ENCODE measurements at places on chromosomes 1 and 21. TPM values are rescaled to one million over a fixed set of nuclear protein-coding genes. Genes with fewer than 3 reads are reported as not detected.
A peak's percentile ranks its signal among the peaks of the same experiment; 100 is the strongest.

DNA sequence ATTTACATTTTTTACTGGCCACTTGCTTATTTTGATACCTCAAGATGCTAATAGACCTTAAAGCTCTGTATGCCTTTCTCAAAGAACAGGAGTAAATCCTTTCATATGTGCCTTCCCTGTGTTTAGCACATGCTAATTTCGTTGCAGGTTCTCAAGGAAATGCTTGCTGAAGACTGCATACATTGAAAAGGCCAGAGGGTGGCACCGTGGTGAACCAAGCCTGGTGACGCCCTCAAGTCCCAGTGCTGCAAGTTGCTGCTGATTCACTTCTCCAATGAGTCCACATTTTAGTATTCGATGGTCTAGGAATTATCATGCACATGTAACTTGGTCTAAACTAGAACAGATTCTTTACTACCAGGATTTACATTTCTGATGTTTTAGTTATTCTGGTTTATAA lies 94.1 kb downstream of the CLDN17 start:
- no peak for DNase-seq

ZNF648 gene
- not detected for polyA plus RNA-seq

GRCh38 chr1:85461216-85461918 lies 3.6 kb downstream of the DDAH1 start:
- DNase-seq = no peak

DNA sequence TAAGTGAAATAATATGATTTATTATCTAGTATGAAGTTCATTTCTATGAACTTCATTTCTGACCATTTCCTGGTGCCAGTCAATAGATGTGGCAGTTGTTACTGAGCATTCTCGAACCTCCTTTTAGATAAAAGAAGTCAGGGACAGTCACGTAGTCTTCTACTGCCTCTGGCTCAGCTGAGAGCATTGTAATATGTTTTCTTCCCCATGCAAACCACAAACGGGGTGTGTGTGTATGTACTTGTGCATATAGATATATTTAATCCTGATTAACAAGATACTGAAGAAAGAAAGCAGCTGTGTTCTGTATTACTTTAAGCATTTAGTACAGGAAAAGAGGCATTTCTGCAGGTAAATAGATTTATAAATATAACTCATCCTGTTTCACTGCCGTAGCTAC lies 21.6 kb downstream of the ZNF684 start:
- no peak for DNase-seq

GRCh38 chr1:245205396-245205795 lies 50.6 kb downstream of the KIF26B start:
- no peak for DNase-seq

GRCh38 chr1:119139857-119140176 lies 636 bp downstream of the WARS2 start:
- no peak for DNase-seq

- DNase-seq = no peak
Observed at GRCh38 chr1:2255420-2256369, 27.6 kb downstream of the SKI start.

B3GALT2 gene
- 13.3 TPM for polyA plus RNA-seq

SFN gene
- 1.1 TPM for polyA plus RNA-seq

GRCh38 chr1:61534847-61535246 lies 190.1 kb downstream of the TM2D1 start:
- DNase-seq = no peak

GRCh38 chr1:234315588-234315987 lies 57.7 kb upstream of the COA6 start:
- no peak for DNase-seq

AADACL3 gene
- polyA plus RNA-seq = not detected

- no peak for DNase-seq
Observed at GRCh38 chr1:204520834-204521709, 4.9 kb downstream of the MDM4 start.

DNA sequence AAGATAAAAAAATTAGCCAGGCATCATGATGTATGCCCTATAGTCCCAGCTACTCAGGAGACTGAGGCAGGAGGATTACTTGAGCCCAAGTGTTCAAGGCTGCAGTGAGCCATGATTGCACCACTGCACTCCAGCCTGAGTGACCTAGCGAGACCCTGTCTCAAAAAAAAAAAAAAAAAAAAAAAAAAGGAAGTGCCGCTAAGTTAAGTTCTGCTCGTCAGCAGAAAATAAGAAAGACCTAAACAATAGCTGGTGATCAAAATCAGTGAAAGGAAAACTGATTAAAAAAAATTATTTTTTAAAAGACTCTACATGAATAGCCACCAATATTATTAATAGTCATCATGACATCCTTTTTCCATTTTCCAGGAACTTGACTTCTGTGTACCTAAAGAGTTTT lies 44.2 kb upstream of the MTR start:
- no peak for DNase-seq

DNA sequence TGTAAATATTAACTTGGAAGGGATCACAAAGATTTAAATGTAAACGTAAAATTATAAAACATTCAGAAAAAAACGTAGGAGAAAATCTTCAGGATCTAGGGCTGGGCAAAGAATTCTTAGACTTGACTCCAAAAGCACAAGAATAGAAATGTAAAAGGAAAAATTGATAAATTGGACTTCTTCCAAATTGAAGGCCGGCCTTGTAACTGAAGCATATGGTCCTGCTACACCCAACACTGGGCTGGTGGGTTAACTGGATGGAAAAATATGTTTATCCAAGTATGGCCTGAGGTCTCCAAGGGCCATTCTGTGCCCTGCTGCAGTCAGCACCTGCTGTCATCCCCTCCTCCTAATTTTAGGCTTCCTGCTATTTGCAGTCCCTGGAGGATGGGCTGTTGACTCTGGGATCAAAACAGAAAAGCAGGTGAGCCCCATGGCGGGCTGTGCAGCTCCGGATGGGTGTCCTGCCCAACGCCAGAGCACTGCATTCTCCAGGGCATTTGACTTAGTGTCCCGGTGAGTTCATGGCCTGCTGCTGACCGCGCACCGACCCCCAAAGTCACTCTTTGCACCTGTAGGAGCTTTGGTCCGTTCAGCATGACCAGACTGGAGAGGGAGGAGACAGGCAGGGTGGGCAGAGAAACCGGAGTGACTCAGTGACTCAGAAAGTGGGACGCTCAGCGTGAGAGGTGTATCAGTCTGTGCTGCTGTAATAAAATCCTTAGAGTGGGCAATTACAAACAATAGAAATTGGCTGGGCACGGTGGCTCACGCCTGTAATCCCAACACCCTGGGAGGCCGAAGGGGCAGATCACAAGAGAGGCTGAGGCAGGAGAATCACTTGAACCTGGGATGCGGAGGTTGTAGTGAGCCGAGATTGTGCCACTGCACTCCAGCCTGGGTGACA lies 6.1 kb upstream of the AIRE start:
- DNase-seq = no peak

- DNase-seq = no peak
Observed at GRCh38 chr1:49208712-49209111, 432.0 kb upstream of the BEND5 start.

GRCh38 chr21:31614705-31615104 lies 44.8 kb upstream of the SOD1 start:
- no peak for DNase-seq

GRCh38 chr1:67749263-67749843 lies 64.4 kb downstream of the GADD45A start:
- DNase-seq = no peak

DNA sequence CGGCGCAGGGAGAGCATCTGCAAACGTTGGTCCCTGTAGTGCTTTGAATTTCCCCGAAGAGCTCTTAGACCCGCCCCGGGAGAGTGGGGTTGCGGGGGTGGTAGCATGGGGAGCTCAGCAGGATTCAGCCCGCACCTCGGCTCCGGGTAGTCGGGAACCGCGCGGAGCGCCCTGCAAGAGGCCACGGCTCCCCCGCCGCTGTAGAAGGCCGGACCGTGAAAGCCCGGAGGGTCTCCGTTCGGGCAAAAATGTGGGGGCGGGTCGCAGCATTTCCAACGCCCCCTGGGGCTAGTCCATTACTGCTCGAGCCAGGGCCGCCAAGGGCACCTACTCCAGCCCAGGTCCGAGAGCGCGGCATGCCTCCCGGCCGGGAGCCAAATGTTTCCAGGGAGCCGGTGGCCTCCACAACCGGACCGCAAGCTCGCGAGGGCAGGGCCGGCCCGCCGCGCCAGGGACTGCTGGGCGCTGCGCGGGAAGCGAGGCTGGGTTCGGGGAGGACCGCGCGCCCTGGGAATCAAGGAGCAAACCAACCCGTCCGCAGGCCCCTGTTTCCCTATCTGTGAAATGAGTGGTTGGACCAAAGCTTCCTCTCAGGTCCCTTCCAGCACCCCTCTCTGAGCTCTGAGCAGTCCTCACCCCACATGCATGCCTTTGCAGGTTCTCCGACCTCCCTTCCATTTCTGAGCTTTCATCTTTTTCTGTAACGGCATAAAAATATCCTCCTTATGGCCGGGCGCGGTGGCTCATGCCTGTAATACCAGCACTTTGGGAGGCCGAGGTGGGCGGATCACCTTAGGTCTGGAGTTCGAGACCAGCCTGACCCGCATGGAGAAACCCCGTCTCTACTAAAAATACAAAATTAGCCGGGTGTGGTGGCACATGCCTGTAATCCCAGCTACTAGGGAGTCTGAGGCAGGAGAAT lies 775 bp upstream of the TMEM63A start:
- DNase-seq = peak; percentile 55

DNA sequence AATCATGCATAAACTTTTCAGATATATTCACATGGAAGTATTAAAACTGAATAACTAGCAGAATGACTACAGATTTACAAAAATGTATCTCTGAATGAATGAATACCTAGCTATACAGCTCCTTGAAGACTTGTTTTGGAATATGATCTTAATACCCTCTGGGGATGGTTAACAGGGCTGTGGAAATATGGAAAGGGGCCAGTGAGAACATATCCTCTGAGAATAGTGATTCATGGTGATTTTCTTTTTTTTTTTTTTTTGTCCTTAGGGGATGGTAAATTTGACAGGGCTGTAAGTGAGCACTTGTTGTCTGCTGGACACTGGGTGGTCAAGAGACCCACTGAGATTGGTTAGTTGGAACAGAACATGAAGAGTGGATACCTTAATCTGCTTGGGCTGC lies 80.7 kb upstream of the HP1BP3 start:
- DNase-seq = no peak

TMEM79 gene
- 5.0 TPM for polyA plus RNA-seq

GRCh38 chr1:71364236-71364635 lies 283.4 kb upstream of the ZRANB2 start:
- no peak for DNase-seq

- peak; percentile 81 for DNase-seq
Observed at GRCh38 chr1:61079296-61079897, 3.0 kb upstream of the NFIA start.

- no peak for DNase-seq
Observed at GRCh38 chr1:91755702-91756287, 130.2 kb downstream of the TGFBR3 start.

GRCh38 chr1:20073256-20073655 lies 3.3 kb downstream of the PLA2G5 start:
- no peak for DNase-seq

DNA sequence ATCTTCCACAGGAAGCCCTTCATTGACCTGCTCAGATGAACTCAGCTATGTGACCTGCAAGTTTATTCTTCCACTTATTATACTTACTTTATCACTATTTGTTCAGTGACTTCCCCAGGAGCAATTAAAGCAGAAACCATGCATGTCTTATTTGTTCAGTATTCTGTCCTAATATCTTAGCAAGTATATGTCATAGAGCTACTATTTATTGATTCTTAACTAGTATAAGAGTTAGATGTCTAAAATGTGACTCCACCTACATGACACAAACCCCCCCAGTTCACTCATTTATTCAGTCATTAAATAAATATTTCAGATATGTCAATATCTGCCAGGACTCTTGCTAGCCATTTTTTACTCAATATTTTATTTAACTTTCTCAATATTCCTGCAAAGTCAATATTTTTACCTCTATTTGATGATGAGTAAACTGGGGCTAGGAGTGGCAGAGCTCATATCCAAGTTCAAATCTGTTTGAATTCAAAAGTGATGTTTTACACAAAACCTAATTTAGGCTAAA lies 469.0 kb upstream of the USP24 start:
- no peak for DNase-seq

AGMAT gene
- 3.4 TPM for polyA plus RNA-seq

DNA sequence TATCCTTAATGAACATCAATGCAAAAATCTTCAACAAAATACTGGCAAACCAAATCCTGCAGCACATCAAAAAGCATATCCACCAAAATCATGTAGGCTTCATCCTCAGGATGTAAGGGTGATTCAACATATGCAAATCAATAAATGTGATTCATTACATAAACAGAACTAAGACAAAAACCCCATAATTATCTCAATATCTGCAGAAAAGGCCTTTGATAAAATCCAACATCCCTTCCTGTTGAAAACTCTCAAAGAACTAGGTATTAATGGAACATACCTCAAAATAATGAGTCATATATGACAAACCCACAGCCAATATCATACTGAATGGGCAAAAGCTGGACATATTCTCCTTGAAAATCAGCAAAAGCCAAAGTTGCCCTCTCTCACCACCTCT lies 54.6 kb upstream of the DEPDC1 start:
- no peak for DNase-seq

DNA sequence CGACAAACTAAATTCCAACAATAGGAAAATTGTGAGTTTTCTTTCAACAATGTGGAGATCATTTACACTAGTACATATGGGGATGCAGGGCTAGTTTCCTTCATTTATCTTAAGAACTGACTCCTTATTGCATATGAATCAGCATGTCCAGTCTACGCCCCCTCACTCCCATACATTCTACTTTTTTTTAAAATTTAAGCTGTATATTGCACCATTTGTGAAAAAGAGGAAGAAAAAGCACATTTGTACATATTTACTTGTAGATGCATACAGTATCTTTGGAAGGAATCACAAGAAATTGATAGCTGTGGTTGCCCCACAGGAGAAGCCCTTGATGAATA lies 15.9 kb downstream of the VPS26C start:
- DNase-seq = no peak

GRCh38 chr21:15004721-15005370 lies 60.0 kb downstream of the NRIP1 start:
- DNase-seq = no peak

KRTAP6-1 gene
- not detected for polyA plus RNA-seq

DNA sequence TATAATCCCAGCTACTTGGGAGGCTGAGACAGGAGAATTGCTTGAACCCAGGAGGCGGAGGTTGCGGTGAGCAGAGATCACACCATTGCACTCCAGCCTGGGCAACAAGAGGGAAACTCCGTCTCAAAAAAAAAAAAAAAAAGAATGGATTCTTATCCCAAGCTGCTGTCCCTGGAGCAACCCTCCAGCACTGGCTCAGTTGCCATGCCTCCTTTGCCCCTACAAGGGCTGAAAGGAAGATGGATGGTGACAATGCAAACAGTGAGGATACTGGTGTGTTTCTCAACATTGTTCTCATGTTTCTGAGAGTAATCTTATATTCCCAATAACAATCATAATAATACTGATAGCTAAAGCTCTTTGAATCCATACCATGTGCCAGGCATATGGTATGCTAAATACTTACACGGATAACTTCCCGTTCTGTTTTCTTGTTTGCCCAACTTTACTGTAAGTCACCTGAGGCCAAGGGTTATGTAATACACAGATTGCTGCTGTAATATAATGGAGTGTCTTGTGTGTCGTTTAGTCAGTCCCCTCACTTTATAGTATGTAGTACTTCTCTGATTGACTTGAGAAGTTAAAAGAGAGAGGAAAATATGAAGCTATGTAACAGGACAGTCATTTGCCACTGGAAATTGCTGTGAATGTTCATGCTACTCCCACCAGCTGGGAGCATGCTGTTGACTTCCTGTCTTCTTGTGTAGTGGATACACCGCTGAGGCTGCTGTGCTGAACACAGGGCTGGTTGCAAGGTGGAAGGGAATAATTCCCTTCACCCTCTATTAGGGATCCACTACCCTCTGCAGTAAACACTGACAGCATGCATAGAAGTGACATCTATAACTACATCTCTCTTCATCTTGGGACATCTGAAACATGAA lies 153.6 kb downstream of the CNIH3 start:
- no peak for DNase-seq

- no peak for DNase-seq
Observed at GRCh38 chr1:53356637-53357036, 28.8 kb upstream of the LRP8 start.

Data from hindlimb muscle (tissue), 1 donor.